ENCODE measurements at places on chromosomes 16 and 17.
A peak's percentile ranks its signal among the peaks of the same experiment; 100 is the strongest.

- no peak for DNase-seq
These were observed 22.9 kb downstream of the FAM20A start for GRCh38 chr17:68578236-68578635.

GRCh38 chr17:49963626-49964302 is 5.2 kb upstream of the DLX4 start:
- no peak for DNase-seq

DNA sequence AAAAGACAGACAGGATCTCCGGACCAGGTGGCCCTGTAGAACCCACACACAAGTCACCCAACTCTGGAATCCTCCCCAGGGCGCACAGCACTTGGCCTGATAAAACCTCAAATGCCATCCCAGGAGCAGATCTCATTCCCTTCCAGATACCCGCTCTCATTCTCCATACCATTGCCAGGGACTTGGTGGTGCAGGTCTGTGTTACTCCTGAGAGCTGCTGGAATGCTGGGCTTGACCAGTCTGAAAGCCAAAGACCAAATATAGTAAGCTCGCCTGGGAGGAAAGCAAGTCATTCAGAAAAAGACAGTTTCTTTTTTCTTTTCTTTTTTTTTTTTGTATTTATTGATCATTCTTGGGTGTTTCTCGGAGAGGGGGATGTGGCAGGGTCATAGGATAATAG is 10.7 kb downstream of the MKS1 start:
- DNase-seq, result no peak

DNA sequence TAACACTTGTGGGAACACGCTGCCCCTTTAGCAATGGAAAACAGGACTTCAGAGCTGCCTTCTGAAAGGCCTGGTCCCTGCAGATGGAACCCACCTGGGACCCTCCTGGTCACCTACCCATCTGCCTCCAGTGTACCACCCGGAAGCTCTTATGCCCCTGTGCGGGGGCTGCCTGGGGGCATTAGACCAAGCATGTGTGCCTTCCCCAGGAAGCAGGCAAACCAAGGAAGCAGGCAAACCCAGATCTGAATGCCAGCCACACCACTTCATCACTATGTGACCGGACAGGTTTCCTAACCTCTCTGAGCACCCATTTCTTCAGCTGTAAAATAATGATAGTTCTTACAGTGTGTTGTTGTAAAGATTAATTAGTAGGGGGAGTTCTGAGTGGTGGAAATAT is 20.8 kb upstream of the LRRC37A3 start:
- no peak for DNase-seq

- DNase-seq, result no peak
These were observed 2.1 kb downstream of the CMTM1 start for GRCh38 chr16:66568355-66568754.

DNA sequence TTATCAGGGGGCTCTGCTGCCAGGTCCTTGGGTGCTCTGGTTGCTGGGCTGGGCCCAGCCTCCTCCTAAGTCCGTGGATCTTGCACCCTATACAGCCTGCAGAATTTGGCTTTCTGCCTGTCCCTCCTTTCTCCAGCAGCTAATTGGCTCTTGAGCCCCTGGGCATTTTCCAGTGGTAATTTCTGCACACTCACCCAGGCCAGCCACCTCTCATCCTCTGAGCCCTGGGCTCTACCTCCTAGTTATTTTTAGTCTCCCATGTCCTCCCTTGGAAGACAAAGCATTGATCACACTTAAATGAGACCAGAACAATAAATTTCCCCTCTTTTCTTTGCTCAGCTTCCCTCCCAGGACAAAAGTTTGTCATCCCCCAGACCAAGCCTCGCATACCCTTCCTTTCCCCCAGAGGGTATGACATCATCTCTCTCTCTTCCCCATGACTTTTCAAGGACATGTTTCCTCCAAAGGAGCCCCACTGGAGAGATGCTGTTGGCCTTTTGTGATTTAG is 38.1 kb downstream of the C17orf75 start:
- DNase-seq, result no peak

DNA sequence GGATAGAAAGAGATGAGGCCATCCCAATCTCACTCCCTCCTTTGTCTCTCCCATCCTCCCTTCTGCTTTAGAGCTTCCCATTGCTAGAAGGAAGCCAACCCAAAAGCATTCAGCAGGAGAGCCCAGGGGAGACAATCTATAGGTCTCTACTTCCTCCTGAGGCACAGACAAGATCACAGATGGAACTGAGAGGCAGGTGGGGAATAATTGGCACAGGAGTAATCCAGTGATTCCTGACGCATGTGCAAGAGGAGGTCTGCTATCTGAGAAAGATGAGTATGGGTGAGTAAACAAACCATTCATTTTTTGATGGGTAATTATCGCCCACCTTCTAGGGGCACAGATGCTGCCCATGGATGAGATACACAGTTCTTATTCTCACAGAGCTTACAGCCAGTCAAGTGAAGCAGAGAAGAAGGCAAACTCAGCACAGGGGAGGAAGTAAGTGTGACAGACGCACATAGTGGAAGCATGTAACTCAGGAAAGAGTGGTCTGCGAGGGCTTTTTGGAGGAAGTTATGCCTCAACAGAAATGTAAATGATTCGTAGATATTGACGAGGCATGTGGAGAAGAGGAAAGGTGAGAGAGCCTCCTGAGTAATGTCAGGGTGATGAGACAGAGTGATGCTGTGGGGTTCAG is 88.9 kb upstream of the HLF start:
- DNase-seq, result no peak

- DNase-seq, result no peak
These were observed 3.6 kb upstream of the RHBDL3 start for GRCh38 chr17:32261936-32262510.

GRCh38 chr17:43338886-43339516 is 59.8 kb upstream of the ARL4D start:
- peak; percentile 86 for DNase-seq

DNA sequence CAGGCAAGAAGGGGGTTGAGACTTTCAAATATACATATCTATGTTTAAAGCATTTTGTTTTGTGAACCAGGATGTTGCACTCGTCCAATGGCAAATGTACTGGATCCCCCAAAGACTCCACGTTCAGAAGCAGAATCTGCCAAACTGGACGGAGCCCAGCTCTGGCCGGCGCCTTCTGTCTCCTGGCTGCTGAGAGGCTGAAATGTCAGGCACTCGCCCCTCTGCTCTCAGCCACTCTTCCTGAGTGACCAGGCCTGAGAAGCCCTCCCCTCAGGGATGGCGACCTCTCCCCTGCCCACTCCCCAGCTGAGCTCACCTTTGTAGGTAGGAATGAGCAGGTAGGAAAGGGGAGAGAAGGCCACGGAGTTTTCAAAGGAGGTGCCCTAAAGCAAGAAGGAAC is 187.5 kb upstream of the FOXF1 start:
- no peak for DNase-seq
